ENCODE measurements at places on chromosomes 11 and 22.

GRCh38 chr22:31970490-31971444 is 26.4 kb downstream of the YWHAH start:
- DNase-seq, result peak; percentile 76

GRCh38 chr22:23282089-23282501 is 101.8 kb downstream of the BCR start:
- DNase-seq, result peak; percentile 83

DNA sequence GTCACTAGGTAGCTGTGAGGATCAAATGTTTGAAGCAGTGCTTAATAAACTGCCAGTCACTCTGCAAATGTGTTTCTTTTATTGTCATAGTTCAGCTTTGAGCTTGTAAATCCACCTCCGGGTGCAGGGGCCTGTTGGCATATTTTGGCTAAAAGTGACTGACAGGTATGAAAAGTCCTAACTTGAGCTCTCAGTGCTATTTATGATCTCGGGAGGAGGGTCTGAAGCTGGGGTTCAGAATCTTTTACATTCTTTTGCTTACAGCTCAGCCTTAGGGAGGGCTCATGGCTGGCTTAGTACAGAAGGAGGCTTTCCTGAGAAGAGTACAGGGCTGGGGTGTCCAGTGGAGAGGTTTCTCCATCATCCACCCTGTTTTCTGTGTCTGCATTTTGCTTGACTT is 1.5 kb downstream of the ASPHD2 start:
- no peak for DNase-seq

GRCh38 chr22:49963647-49964026 is 3.1 kb downstream of the PIM3 start:
- DNase-seq, result peak; percentile 18

DNA sequence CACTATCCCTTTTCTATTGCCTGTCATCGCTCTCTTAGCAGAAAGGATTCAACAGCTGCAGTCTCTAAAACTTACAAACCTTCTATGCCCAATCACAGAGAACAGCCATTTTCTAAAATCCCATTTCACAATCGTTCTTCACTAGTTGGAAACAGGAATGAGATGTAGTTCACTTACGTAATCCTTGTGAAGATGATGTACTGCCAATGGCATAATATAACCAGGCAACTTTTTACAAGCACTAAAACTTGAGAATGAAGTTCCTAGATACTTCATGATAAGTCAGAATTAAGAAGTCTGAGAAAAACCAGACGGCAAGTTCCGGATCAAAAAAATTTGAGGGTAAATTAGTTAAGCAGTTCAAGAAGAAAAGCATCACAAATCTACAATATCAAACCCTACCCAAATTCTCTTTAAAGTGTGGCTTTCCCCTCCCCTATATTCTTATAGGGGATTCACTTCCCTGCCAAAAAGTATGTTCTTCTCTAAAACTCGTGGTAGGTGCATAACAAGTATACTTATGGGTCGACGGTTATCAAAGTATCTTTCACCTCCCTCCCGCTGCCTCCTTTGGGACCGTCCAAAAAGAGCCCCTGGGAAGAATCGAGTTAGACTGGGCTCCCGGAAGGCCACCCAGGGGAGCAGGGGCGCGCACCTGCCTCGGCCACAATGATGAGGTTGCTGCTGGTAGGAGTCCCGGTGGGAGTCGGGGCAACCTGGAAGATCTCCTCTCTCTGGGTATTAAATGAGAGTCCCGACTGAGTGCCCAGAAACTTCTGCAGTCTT is 666 bp downstream of the MSANTD4 start:
- DNase-seq, result peak; percentile 15

DNA sequence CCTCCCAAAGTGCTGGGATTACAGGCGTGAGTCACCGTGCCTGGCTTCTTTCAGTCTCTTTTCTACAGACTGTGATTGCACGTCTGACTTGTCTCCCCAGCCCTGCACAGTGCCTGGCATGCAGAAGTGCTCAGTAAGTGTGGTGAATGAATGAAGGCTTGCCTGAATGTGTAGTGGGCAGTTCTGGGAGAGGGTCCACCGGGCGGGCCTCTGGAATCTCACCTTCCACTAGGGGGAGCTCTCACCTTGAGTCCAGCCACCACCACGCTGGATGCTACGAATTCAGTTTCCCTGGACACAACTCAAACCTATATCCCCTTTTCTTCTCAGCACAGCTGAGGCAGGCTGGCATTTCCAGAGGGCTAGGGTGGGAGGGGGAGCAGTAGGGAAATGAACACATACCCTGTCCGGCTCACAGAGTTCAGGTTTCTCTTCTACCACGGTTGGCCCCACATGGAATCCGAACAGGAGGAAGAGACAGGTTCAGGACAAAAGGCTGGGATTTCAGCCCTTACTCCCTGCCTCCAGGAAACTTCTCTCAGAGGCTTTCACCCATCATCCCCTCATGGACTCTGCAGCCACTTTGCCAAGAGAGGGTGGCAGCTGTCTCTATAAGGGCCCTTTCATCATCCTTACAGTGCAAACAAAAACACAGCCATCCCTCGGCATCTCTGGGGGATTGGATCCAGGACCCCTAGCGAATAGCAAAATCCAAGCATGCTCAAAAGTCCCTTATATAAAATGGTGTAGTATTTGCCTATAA is 86.8 kb downstream of the NECTIN1 start:
- DNase-seq, result peak; percentile 76

GRCh38 chr11:95140397-95141033 is 50.9 kb downstream of the ENDOD1 start:
- DNase-seq, result no peak

DNA sequence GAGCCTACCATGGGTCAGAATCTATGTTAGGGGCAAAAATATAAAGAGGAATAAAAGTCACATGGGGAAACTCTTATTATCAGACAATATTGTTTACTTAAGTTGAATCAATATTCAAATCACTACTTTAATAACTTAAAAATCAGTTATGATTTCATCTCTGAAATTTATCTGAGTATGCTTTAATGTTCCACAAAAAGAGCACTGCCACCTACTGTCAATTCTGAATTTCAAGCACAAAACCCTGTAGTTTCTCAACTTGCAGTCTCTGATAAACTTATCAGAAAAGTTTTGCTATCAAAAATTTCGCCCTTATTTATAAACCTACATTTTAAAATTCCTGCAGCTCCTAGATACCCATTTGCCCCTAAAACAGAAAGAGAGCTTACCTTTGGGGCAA is 47.3 kb downstream of the RDX start:
- DNase-seq, result no peak

GRCh38 chr22:27802346-27803073 is 954 bp upstream of the MN1 start:
- no peak for DNase-seq

DNA sequence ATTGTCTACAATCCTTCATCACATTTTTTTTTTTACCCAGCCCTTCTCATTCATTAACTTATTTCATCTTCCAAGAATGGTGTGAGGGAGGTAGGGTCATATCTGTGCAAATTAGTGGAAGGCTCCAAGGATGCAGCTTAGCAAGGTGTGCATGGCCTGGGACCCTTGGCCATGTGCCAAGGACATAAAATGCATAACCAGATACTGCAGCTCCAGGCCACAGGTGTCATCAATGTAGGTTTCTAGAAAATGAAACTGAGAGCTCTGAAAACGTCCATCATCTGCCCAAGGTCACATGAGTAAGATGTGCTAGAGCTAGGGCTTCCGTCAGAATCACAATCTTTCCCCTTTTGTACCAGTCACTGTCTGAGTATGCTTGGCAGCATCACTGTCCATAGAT is 29.8 kb downstream of the ANKK1 start:
- DNase-seq, result no peak

- DNase-seq, result no peak
These were observed 354.3 kb downstream of the BUD13 start for GRCh38 chr11:116418388-116419041.

DNA sequence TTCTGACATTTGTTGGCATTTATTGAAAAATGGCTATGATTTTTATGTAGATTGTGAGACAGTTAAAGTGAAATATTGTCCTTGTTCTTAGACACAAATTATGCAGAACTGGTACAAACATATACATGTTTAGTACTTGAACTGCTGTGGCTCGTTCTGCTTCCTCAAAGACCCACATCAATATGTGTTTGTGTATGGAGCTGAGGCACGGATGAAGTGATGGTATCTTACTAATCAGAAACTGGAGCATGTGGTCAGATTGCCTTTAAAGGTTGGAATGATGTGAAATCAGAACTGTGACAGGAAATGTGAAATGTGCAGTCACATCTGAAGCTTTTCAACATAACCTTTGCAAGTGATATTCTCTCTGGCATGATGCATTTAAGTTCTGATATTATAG is 130.4 kb downstream of the NAV2 start:
- no peak for DNase-seq

- no peak for DNase-seq
These were observed 56.3 kb upstream of the ADSL start for GRCh38 chr22:40289991-40290459.

DNA sequence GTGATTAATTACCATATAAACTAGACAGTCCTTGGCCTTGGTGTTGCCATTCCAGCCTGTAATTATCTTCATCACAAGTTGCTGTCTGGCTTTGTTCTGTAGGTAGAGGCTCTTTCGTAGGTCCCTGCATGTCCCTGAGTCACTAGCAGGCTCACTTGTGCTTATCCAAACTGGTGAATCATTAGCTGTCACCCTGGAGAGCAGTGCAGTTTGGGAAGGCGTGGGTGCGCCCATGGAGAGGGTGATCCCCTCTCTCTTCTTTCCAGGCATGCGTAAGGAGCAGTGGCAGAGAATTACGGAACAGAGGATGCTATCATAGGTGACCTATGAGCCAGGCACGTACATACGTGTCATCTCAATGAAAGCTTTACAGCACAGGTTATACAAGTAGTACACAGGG is 11.0 kb upstream of the EHF start:
- no peak for DNase-seq

DNA sequence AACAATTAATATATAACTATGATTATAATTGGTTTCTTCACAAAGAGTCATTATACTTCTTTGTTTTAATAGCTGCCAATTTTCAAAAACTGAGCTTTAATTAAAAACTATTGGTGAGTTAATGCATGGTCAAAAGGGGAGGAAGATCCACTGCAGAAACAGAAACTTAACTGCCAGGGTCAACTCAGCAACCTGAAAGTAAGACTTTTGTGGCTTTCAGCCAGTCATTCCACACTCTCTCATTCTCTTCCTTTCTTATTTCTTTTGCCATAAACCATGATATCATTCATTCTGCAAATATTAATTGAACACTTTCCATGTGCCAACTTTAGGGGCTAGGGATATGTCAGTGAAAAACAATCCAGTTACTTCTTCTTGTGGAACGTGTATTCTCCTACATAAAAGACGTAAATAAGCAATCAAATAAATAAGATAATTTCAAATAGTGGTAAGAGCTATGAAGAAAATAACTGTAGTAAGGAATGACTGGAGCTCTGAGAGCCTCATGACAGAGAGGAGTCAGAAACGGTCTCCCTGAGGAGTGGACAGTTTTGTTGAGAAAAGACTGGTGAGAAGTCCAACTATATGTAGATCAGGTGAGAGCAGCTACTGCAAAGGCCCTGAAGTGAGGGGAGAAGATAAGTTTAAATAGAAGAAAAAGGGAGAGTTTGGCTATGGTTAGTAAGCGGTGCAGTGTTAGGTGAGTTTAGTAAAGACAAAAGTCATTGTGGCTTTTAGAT is 130.5 kb downstream of the GRIA4 start:
- DNase-seq, result no peak

DNA sequence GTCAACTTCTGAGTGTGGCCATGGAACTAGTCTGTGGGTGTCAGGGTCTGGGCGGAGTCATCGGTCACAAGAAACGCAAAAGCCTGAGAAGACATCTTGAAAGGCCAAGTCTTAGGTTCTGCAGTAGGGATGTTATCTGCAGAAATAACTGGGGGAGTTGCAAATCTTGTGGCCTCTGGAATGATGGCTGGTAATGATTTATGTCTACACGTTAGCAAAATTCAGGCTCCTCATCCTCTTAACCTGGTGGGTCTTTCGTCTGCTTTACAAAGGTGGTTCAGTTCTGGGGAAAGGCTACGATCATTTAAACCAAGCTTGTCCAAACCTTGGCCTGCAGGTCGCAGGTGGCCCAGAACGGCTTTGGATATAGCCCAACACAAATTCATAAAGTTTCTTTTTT is 7.4 kb upstream of the CYB5R3 start:
- no peak for DNase-seq

DNA sequence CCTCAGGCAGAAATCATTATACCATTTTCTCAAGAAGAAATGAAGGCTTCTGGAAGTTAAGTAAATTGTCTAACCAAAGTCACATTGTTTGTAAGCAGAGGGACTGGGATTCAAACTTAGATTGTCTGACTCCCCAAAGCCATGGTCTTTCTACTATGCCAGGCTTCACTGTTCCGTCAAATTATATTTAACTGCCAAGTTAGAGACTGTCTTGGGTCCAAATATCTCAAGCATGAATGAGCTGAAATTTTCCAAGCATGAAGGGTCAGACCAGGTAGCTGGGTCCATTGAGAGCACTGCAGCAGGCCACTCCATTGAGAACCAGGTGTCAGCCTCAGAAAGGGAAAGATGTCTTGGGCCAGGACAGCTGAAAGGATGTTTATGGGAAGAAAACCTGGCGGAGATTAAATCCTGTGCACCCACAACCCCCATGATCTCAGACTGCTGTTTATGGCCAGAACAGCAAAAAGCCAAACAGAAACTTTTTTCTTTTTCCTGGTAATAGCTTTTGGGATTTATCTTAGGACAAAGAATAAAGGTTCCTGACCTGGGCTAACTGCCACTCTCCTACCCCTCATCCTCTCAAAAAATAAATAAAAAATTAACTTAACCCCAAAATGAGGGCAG is 612.3 kb downstream of the INSC start:
- no peak for DNase-seq

- no peak for DNase-seq
These were observed 21.5 kb downstream of the MYH9 start for GRCh38 chr22:36366291-36366708.

- no peak for DNase-seq
These were observed 253.6 kb upstream of the ANO3 start for GRCh38 chr11:26078231-26078821.

DNA sequence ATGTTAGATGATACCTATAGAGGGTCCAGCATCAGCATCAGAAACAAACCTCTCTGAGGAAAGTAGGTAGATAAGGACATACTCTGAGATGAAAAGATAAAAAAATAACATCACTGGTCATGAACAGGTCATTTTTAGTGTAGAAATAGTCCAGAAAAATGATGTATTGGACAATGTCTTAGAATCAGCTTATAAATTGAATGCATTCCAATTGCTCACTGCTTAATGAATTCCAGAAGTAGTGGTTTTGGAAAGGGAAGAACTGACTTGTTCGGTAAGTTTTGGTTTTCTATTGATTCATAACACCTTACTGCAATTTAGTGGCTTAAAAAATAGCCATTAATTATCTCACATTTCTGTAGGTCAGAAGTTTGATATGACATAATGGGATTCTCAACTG is 929.5 kb upstream of the CCDC90B start:
- no peak for DNase-seq

DNA sequence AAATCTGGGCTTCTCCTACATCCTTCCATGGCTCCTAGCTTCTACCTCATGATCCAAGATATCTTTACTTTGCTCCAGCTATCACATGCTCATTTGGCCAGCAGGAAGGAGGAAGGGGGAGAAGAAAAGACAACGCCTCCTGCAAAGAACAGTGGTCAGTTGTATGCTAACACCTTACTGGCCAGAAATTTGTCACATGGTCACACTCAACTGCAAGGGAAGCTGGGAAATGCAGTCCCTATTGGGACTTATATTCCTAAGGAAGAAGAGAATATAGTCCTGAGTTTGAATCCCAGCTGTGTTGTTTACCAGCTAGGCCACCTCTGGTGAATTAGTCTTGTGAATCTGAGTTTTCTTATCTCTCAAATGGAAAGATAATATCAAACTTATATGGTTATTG is 272.0 kb downstream of the BLID start:
- no peak for DNase-seq

- no peak for DNase-seq
These were observed 624.5 kb downstream of the TBC1D22A start for GRCh38 chr22:47386812-47387510.

- no peak for DNase-seq
These were observed 214.8 kb upstream of the SESN3 start for GRCh38 chr11:95445746-95446333.

All from 8988T (cell line).